ENCODE measurements at places on chromosomes 4 and X.
A peak's percentile ranks its signal among the peaks of the same experiment; 100 is the strongest.

GRCh38 chrX:136620780-136621179, 27.2 kb upstream of the CD40LG start:
- DNase-seq = no peak

DNA sequence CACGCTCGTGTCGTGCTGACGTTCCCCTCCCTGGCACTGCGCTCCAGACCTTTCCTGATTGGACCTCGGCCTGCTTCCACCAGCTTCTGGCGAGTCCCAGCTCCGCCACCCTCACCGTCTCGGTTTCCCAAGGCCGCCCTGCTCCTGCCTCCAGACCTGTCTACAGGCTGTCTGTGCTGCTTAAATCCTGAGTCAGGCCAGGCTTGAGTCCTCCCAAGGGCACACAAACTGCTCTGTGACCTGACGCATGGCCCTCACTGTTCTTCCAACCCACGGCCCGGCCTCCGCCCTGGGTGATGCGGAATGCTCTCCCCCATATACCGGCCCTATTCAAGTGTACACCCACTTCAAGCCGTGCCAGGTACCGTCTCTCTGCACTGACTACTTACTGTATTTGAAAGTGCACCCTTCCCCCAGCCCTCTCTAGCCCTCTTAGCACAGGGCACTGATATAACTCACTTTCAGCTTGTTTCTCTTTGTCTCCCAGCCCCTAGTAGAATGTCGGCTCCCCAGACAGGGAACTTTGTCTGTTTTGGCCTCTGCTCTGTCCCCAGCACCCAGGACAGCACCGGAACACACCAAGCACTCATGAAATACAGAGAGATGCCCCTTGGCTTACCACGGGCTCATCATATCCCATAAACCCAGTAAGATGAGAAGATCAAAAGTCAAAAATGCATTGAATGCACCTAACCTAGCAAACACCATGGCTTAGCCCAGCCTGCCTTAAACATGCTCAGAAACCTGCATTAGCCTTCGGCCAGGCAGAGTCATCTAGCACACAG, 63.1 kb upstream of the AFAP1 start:
- no peak for DNase-seq

- no peak for DNase-seq
Measured at GRCh38 chrX:312621-313331, 5.8 kb downstream of the GTPBP6 start.

DNA sequence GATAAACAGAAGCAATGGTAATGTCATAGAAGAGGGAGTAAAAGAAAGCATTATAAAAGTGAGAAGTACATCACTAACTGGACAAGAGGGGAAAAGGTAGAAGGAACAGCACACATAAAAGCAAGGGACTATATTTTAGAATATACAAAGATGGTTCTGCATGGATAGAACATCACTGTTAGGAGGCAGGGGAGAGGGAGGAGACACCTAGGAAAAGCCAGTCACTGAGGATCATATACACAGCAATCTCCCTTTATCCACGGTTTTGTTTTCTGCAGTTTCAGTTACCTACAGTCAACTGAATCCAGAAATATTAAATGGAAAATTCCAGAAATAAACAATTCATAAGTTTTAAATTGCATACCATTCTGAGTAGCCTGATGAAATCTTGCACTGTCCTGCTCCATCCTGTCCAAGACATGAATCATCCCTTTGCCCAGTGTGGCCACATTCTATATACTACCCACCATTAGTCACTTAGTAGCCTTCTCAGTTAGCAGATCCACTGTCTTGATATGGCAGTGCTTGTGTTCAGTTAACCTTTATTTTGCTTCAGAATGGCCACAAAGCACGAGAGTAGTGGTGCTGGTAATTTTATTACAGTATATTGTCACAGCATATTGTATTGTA, 74.2 kb downstream of the PPA2 start:
- DNase-seq = peak; percentile 47

DNA sequence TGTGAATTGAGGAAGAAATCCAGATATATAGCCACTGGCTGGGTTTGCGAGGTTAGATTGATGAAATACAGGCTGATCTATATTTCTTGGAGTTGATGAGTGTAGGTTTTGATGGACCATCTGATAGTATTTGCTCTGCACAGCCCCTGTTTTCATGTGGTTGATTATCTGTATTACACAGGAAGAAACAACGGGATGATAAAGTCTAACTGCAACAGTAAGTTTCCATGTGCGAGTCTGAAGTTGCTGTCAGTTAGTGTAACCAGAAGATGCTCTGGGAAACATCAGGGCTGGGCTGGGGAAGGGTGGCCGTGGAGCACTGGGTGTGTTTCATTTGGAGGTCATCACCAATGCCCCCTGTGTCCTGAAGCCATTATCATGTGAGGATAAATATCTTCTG, 148.4 kb upstream of the SFRP2 start:
- no peak for DNase-seq

GRCh38 chr4:2991243-2991642, 27.9 kb downstream of the GRK4 start:
- no peak for DNase-seq

DNA sequence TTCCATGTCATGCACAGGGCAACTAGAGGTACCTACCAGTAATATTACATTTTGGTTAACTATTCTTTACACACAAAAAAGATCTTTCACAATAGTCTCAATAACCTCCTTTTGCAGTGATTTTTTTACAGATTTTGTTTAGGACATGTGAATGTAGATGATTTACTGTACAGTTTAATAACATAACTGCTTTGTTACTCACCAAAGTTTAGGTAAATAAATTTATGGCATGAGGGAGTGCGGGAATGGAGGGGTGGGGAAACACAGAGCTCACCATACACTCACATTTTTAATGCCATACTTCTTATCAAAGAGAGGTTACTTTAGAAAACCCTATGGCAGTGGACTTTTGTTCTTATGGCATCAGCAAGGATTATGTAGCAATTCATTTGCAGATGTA, 93.1 kb upstream of the TEX13A start:
- no peak for DNase-seq

- no peak for DNase-seq
Measured at GRCh38 chr4:27928761-27929540, 1068.3 kb downstream of the STIM2 start.

DNA sequence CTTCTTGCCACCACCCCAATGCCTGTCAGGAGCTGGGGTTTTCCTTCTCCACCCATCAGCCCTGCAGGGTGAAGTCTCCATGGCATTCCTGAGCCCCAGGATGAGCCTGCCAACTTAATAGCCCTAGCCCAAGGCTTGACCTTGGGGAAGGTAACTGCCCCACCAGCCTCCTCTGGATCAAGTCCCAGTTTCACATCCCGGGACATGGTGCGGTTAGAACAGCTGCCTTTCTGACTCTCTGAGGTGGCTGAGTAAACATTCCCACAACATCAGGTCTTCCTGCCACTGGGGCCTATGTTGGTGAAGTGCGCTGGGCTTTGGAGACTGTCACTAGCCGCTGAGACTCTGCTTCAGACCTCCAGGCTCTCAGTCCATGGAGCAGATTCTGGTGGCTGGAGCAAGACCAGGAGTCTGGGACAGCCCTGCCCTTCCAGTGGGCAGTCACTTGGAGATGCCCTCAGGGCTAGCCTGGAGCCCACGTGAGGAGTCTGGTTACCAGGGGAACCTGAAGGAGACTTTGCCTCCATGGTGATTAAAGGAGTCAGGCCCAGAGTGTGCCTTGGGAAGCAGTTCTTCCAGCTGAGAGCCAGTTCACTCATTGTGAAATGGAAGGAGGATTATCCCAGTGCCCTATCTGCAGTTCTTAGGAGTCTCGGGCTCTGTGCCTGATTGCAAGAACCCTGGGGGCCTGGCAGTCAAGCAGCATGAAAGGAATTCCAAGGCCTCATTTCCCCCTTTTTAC, 56.8 kb downstream of the SMIM20 start:
- no peak for DNase-seq

- no peak for DNase-seq
Measured at GRCh38 chr4:336099-336892, 1.3 kb upstream of the ZNF141 start.
